ENCODE measurements at places on chromosomes 5 and 9.

- DNase-seq, result no peak
These were observed 139.0 kb downstream of the OLFM1 start for GRCh38 chr9:135226369-135227050.

DNA sequence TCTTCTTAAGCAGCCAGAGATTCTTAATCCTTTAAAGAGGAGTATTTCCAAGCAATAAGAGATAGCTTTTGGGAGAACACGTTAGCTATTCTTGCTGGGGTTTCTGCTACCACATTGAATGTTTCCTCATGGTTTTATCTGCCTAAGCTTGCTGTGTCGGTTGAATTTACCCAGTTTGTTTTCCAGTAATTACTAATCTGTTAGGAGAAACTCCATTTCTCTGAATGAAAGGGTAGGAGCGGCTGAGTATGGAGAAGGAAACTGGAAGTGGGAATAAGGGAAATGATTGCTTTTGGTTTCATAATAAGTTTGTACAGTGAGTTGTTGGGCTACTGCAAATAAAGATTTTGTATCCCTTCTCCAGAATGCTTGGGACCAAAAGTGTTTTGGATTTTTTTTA is 1.2 kb downstream of the JAK2 start:
- DNase-seq, result no peak

DNA sequence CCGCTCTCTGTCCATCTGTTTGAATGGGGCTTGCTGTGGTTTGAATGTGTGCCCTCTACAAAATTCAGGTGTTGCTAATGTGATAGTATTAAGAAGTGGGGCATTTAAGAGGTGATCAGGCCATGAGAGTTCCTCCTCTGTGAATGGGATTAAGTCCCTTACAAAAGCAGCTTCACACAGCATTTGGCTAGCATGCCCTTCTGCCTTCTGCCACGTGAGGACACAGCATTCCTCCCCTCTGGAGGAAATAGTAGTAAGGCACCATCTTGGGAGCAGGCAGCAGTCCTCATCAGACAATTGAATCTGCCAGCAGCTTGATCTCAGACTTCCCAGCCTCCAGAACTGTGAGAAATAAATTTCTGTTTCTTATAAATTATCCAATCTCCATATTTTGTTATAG is 540.2 kb downstream of the CSNK1G3 start:
- no peak for DNase-seq

- no peak for DNase-seq
These were observed 43.0 kb upstream of the HSD17B4 start for GRCh38 chr5:119409235-119409815.

DNA sequence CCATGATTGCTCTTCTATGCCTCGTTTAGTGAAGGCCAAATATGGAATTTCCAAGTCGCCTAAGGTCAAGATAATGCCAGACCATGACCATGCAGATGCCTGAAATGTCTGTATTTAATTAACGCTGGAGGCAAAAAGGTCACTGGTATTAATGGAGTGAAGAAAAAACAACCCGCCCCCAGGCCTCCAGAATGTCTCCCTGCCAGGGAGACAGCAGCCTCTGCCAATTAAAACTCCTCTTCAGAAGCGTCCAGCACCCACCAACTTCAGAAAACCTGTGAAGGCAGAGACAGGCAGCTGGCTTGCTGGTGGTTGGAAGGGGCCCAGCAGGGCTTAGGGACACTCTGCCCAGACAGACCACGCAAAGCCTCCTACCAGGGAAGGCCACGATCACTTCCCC is 94.4 kb downstream of the VAV2 start:
- no peak for DNase-seq

GRCh38 chr5:9545136-9545991 is 511 bp downstream of the SEMA5A start:
- no peak for DNase-seq

DNA sequence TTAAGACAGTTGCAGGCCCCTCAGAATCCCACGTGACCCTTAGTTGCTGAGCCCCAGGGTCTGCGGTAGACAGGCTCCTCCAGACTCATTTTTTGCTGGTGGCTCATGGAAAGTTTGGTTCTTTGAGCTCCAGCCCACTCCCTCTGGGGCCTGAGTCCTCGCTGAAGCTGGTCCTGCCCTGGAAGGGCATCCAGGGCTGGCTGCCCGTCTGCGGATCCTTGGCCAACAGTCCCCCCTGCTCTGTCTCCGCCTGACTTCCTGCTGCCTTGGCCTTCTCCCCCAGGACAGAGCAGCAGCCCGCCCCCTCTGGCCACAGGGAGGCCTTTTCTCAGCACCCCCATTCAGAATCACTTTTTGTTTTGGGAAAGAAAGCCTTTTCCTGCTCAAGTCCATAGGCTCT is 24.4 kb downstream of the SLC6A7 start:
- no peak for DNase-seq

- DNase-seq, result no peak
These were observed 83.0 kb downstream of the DMRTA1 start for GRCh38 chr9:22529426-22530199.

GRCh38 chr9:105757496-105758251 is 63.3 kb downstream of the TMEM38B start:
- DNase-seq, result no peak

DNA sequence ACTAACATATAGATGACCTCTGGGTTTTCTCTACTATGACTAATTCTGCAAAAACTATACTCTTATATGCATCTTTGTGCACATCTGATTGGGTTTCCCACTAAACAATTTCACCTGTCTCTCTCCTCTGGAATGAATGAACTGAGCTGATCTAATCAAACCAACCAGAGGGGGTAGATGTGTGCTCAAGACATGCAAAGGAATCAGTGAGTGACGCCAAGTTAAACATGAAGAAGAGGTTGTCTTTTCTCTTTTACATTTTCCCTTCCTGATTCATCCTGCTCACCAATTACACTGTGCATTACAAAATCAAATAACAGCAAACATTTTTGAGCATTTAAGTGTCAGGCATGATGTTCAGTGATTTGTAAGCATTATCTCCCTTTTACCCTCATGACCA is 29.6 kb upstream of the GRXCR2 start:
- DNase-seq, result no peak

DNA sequence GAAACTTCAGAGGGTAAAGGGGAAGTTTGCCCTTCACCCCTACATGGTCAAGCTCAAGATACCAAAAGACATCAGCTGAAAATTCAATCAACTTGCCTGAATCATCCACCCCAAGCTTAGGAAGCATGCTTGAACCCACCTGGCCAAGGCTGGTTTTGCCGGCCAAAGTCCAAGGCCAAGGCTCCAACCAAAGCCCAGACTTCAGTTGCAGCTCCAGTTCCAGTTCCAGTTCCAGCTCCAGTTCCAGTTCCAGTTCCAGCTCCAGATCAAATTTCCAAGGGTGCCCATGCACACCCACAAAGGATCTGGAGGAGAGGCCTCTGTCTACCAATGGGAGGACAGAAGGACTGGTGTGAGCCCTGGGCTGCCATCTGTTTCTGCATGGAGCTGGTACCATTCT is 4.6 kb upstream of the SERINC5 start:
- no peak for DNase-seq

- no peak for DNase-seq
These were observed 56.2 kb upstream of the TNFSF15 start for GRCh38 chr9:114861922-114862605.

GRCh38 chr9:121750715-121751623 is 99.5 kb downstream of the DAB2IP start:
- no peak for DNase-seq

- no peak for DNase-seq
These were observed 136.7 kb downstream of the MACROH2A1 start for GRCh38 chr5:135262364-135262763.

GRCh38 chr9:12955510-12956163 is 180.8 kb downstream of the LURAP1L start:
- no peak for DNase-seq

Data from activated CD4-positive, alpha-beta T cell treated with anti-CD3 and anti-CD28 coated beads, Interleukin-2, amount 50 U/mL, for 24 hours (primary cell).